NCI-H187 treated with DMSO at 0.1 percent for 48 hours (cell line): ENCODE measurements at places on chromosomes 5 and 9.

GRCh38 chr9:35718721-35719511, 13.1 kb downstream of the TLN1 start:
- no peak for DNase-seq

GRCh38 chr5:126793097-126793496, 16.2 kb downstream of the LMNB1 start:
- no peak for DNase-seq

- DNase-seq = no peak
These were observed 11.5 kb downstream of the SMIM3 start for GRCh38 chr5:150789943-150790611.

- no peak for DNase-seq
These were observed 731.8 kb upstream of the RGMB start for GRCh38 chr5:98041661-98042060.

GRCh38 chr9:21761309-21761901, 41.0 kb upstream of the MTAP start:
- DNase-seq = no peak

DNA sequence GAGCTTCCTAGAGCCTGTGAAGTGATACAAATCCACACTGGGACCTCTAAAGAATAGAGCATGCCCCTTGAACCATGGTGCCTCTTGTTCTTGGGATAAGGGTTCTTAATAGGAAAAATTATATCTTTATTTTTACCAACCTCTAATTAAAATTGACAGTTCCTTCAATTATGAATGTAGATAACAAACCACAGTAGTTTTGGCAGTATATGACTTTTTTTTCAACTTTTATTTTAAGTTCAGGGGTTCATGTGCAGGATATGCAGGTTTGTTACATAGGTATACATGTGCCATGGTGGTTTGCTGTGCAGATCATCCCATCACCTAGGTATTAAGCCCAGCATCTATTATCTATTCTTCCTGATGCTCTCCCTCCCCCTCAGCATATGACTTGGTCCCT, 974 bp downstream of the HEMGN start:
- no peak for DNase-seq

GRCh38 chr9:129241725-129242124, 63.7 kb upstream of the IER5L start:
- no peak for DNase-seq

- DNase-seq = no peak
These were observed at the start of gene GZMA for GRCh38 chr5:55102348-55102747. Gene GZMA, plus strand, starts transcription at chr5:55102646. Its CDS starts 37 bp downstream, at chr5:55102683.

DNA sequence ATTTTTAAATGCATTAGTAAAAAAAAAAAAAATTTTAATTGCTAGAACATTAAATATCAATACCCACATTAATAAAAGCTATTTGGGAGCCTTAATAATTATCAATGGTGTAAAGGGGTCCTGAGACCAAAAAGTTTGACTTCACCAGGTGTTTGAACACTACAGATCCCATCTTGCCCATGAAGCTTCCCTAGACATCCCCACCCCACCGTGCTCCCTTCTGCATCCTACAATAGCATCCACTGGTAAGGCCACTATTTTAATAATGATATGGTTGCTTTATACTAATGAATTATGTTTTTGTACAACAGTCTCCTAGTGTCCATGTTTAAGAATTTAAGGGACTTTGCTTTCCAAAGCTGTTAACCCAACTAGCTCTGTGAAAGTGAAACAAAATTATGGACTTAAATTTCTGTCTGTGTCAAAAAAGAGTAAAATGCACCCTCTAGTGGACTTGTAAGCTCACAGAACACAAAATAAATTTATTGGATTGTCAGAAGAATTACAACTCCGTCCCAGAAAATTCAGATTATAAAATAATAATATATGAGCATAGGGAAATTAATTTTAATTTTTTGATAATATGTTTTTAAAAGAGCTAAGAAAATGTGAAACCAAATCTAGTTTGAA, 76.0 kb downstream of the ARL15 start:
- no peak for DNase-seq

GRCh38 chr5:78843436-78843835, 141.7 kb downstream of the ARSB start:
- DNase-seq = no peak

- no peak for DNase-seq
These were observed 51.5 kb downstream of the CTNND2 start for GRCh38 chr5:11852717-11853087.

GRCh38 chr5:126948011-126948355, 82.4 kb downstream of the MARCHF3 start:
- no peak for DNase-seq

DNA sequence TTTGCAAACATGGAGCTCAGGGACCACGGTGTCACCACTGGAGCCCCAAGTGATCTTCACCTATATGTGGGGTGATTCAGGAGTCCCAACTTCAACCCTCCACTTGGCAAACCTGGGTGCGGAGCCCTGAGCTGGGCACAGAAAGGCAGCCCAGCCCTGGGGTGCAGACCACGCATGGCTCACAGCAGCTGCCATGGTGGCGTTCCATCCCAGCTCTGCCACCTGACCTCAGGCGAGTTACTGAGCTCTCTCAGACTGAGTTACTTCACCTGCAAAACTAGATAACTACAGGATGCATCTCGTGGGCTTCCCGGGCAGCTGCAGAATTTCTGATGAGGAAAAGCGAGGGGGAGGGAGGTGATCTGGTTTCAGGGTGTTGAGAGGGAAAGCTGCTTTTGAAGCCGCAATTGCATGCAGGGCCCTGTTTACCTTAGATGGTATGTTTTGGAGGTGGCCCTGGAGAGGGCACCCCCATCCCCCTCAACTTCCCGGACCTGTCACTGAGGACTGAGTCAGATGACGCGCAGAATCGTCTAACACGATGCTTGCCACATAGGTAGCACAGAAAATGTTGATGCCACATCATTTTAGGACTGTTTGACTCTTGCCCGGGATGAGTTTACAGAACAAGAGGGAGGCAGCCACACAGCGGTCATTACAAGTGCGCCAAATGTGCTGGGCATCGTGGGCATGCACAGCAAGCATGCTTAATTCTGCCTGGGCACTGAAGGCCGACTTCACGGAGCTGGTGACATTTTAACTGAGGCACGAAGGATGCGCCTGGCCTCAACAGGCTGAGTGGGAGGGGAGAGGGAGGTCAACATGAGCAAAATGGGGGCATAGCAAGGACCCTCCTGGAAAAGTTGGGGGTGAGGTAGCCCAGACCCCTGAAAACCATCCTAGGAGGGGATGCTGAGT, 154.6 kb downstream of the COL23A1 start:
- DNase-seq = no peak

GRCh38 chr9:125580701-125581286, 126.2 kb downstream of the MAPKAP1 start:
- no peak for DNase-seq

DNA sequence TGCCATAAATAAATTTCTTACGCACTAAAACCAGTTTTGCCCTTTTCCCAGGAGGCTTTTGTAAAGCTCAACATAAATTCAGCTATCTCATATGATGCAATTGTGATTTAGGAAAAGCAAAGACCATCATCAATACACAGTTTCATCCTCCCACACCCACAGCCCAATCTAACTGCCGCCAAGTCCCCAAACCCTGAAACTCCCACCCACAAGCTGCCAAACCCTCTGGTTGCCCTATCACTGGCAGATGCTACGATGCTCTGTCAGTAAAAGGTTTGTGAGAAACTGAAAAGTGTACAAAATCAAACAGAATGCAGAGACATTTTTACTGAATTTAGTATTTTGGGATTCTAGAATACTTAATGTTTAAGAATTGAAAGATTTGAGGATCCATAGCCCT, 42.8 kb upstream of the NR4A3 start:
- DNase-seq = no peak

- DNase-seq = no peak
These were observed 41.0 kb downstream of the PSD2 start for GRCh38 chr5:139836469-139837208.

DNA sequence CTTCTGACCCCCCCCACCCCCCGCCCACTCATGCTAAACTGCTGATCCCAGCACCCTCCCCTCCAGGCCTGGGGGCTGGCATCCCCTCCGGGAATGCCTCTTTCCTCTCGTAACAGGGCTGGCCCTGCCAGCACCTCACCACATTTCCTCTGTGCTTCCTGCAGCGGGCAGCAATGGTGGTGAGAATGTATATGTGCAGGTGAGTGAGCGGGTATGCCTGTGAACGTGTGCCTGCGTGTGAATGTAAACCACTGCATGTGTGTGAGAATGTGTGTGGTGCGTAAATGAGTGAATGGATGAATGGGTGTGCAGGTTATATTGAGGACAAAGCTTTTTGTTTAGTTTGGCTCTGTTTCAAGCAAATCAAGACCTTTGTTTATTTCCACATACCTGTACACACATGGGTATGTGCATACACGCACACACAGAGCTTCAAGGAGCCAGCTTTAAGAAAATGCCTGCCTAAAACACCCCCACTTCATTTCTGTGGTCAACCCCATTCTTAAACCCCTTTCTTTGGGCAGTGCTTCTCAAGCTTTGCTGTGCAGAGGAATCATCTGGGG, 95.7 kb upstream of the SHB start:
- no peak for DNase-seq

GRCh38 chr5:120692325-120692724, 228.2 kb downstream of the PRR16 start:
- DNase-seq = no peak

DNA sequence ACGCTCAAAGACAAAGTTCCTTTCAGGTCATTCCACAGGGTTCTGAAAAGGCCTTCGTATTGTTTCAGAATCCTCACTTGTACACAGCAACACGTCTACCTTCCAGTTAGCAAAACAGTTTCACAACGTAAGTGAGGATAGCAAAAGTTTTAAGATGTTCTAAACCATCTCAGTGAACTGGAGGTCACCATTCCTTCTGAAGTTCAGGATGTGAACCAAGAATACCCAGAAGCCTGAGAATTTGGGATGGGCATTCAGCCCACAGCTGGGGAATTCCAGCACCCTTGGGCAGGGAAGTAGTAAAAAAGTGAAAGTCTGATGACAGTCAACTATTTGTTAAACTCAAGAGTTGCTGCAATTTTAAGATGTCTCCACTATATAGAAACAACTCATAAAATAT, 224.5 kb downstream of the BNC2 start:
- DNase-seq = no peak

DNA sequence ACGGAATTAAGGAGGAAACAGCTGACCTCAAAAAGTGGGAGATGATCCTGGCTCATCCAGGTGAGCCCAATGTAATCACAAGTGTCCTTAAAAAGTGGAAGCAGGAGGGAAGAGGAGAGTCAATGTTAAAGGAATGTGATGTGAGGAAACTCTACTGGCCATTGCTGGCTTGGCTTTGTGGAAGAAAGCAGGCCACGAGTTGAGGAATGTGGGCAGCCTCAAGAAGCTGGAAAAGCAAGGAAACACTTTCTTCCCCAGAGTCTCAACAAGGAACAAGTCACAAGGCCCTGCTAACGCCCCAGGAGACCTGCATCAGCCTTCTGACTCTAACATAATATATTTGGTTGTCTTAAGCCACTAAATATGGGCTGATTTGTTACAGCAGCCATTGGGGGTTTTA, 252.8 kb downstream of the PSAT1 start:
- DNase-seq = no peak

GRCh38 chr9:100492952-100493351, 20.0 kb downstream of the TMEFF1 start:
- no peak for DNase-seq

DNA sequence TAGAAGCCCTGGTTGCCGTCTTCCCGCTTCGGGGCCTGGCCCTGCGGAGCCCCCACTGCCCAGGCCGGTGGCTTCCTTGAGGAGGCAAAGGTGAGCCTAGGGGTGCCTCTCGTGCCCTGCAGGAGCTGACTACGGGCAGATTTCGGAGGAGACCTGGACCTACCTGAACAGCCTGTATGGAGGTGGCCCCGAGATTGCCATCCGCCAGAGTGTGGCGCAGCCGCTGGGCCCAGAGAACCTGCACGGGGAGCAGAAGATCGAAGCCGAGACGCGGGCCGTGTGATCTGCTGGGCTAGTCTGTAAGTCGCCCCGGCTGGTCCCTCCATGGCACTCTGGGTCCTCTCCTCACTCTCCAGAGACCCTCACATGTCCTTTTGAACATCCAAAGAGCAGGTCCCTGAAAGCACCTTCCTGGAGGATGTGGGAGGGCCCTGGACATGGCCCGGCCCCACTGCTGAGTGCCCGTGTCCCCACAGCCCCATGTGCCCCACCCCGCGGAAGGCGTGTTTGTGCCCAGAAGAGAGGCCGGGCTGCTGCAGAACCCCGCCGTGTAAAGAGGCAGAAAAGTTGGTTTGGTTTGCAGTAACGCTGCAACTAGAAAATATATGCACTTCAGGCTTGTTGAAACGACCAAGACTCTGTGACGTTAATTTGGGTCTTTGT, 44.9 kb downstream of the USP20 start:
- no peak for DNase-seq

GRCh38 chr9:119252671-119253299, 116.5 kb downstream of the BRINP1 start:
- no peak for DNase-seq

GRCh38 chr5:139116100-139116655, 82.0 kb downstream of the SIL1 start:
- DNase-seq = no peak

- DNase-seq = no peak
These were observed 6.8 kb upstream of the RECK start for GRCh38 chr9:36029765-36030528.

DNA sequence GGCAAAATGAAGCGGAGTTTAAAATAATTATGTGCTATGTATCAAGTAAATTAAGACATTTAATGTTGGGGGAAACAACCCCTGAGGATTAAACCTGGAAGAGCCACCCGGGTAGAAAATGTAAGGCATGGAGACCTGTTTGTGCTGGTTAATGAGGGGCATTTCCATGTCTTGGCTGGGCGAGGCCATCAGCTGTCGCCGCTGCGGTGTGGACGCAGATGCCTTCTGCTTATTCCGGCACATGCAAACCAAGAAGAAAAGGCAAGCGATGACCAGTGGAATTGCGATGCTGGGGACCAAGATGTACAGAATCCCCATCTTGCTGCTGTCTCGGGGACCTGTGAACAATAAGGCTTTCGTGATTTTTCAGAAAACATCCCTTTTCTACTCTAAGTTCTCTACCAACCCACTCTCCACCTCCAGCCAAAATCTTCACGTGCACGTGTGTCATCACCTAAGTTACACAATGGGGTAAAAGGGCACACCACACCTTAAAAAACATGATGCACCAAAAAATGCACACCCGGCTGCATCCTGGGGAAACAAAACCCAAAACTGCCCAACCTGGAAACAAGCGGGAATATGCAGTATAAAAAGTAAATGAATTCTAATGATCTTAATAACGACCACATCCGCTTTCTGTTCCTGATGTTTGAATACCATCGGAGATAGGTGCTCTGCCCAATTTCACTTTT, 223.5 kb downstream of the ROR2 start:
- DNase-seq = no peak

GRCh38 chr5:10860645-10861422, 99.8 kb upstream of the DAP start:
- no peak for DNase-seq

GRCh38 chr9:123316053-123316718, 39.8 kb upstream of the CRB2 start:
- no peak for DNase-seq

- no peak for DNase-seq
These were observed 13.6 kb downstream of the LPCAT1 start for GRCh38 chr5:1510151-1510561.
